ENCODE measurements at places on chromosomes 2 and 18.

DNA sequence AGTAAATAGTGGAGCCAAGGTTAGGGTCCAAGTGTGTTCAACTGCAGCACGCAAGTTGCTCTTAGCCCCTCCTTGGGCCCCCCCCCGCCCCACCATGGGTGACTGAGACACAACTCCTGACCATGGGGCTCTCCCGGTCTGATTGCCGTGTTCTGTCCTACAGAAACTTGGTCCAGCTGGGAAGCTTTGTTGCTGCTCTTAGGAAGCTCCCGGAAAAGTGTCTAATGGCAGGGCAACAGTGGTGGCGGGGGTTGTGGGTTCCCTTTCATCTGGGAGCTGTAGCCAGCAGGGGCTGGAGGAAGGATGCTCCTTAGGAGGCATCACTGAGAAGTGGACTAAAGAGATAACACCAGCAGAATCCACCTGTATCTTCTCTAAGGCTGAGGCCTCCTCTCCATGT is 111.1 kb downstream of the CYP26B1 start:
- no peak for DNase-seq

GRCh38 chr2:40466935-40467572 is 15.2 kb upstream of the SLC8A1 start:
- no peak for DNase-seq

- no peak for DNase-seq
Measured at GRCh38 chr2:45902380-45902779, 250.9 kb downstream of the PRKCE start.

DNA sequence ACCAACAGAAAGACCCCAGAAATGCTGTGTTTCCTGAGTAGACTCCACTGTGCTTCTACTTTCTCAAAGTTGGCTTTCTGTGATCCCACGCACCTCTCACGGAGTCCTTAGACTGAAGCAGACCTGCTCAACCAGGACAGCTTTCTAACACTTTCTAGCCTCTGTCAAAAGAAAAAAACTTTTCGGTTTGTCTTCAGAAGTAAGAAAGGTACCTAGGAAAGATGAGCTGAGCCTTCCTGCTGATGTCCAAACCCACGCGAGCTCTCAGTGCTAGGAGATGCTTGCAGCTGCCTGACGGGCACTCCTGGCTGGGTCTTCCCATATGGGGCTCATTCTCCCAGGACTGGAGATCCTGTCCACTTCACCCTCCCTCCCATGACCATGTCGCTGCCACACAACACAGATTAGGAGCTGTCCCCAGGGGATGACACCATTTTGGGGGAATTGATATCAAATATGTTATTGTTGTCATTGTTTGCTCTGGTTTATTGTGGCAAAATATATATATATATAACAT is 49.2 kb upstream of the DAPL1 start:
- DNase-seq, result no peak

Measured in stimulated activated CD8-positive, alpha-beta memory T cell treated with anti-CD3 and anti-CD28 coated beads, Interleukin-4, amount 100 ng/mL, for 1 hour (primary cell).